ENCODE measurements at places on chromosomes 2 and 18.

- DNase-seq = no peak
These were observed 86.5 kb downstream of the ACKR3 start for GRCh38 chr2:236656166-236656565.

DNA sequence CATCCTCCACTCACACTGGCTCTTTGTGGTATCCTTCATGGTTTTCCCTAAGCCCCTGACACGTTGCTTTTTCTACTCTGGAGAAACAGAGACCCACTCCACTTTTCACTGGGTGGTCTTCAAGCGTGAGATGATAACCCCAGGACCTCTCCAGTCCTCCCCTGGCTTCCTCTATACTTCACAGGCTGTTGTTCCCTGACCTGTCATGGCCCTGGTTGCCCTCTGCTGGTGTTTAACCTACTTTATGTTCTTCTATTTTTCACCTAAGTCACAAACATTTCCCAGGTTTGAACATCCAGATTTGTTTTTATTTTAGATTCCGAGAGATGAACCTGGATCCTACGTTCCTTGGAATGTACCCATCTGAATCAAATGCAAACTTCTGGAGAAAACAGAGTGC lies 84.5 kb downstream of the AOX1 start:
- DNase-seq = peak; percentile 24

DNA sequence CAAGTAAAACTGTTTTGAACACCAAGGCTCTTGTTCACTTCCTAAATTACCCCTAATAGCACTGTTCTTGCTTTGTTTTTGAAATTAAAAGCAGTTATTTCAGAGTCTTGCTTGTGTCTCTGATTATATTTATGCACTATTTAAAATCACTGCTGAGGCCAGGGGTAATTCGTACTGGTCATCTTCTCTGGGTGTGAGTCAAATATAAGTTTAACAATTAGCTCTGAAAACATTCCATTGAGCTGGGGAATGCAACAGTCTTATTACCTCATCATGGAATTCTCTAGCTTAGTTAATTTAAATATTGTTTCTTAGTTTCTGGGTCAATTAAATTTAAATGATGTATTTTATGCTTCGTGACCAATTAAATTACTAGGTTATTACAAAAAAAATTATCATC lies 135.0 kb downstream of the MEIS1 start:
- no peak for DNase-seq

- DNase-seq = no peak
These were observed 37.1 kb downstream of the EXOC6B start for GRCh38 chr2:72788756-72789155.

DNA sequence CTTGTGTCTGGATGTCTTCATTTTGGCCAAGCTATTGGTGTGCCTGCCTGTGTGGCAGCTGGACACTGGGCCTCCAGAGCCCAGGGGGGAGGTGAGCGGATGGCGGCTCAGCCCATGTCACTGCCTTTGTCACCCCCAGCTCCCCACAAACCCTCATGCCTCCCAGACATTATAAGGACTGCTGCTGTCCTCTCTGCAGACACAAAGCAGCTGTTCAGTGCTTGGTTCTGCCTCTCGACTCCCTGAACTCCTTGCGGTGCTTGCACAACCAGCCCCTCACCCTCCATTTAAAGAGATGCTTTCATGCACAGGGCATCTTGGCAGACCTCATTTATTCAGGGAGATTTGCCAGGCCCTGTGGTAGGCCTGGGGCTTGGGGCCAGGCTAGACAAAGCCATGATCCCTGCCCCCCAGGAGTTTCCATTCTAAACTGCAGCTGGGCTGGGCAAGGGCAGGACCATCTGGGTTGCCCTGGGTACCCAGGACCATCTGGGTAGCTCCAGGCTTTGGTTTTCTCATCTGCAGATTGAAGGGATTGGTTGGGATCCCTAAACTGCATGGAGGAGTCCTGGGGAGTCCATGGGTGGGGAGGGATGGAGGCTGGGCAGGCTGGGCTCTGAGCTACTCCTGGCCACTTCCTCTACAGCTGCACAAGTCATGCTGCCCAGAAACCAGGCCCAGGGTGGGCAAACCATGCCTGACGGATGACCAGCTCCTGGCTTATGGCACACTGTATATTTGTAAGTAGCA lies 168.5 kb downstream of the CELF4 start:
- DNase-seq = no peak

GRCh38 chr2:37110306-37111212 lies 26.2 kb downstream of the GPATCH11 start:
- DNase-seq = no peak

GRCh38 chr2:234885118-234885517 lies 66.7 kb upstream of the SH3BP4 start:
- DNase-seq = no peak

- no peak for DNase-seq
These were observed 488.2 kb downstream of the PARD3B start for GRCh38 chr2:205033431-205033830.

DNA sequence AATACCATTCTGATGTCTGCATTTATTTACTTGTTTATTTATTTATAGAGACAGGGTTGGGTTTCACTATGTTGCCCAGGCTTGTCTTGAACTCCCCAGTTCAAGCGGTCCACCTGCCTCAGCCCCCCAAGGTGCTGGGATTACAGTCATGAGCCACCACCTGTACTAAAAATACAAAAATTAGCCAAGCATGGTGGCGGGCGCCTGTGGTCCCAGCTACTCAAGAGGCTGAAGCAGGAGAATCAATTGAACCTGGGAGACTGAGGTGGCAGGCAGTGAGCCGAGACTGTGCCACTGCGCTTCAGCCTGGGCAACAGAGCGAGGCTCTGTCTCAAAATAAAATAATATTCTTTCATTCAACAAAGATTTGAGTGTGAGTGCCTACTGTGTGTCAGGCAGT lies 2.0 kb upstream of the ATP8B1 start:
- no peak for DNase-seq

DNA sequence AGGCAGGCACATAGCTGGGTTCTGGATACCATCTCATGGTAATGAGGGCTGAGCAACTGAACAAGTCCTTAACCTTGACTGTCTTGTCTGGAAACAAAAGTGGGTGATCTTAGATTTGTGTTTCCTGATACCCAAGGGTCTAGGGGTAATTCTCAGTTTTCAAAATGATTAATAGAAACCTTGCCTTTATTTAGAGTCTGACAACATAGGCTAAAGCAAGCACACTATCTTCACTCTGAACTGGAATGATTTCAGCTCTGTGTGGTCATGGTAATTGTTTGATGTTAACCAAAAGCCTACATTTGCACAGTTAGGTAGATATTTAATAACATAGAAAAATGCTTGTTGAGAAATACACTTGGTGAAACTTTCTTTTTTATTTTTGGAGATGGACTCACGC lies 6.8 kb upstream of the LAMA3 start:
- no peak for DNase-seq

DNA sequence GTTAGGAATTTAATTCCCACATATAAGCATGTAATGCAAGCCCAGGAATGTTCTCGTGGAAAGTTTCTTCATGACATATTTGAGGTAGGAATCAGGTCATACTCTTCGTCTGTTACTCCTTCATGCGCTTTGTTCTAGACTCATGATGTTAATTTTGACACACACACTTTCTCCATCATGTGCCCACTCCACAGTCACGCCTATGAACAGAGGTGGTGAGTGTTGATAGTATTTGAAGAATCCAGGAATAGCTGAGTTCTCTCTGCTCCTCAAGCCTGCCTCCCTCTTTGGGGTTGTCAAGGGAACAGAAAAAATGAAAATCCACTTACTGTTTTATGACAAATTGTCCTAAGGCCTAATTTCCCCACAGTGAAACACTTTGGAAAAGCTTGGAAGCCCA lies 117.3 kb upstream of the SERPINE2 start:
- DNase-seq = no peak

- DNase-seq = no peak
These were observed 119.6 kb downstream of the MBP start for GRCh38 chr18:77012806-77013541.

DNA sequence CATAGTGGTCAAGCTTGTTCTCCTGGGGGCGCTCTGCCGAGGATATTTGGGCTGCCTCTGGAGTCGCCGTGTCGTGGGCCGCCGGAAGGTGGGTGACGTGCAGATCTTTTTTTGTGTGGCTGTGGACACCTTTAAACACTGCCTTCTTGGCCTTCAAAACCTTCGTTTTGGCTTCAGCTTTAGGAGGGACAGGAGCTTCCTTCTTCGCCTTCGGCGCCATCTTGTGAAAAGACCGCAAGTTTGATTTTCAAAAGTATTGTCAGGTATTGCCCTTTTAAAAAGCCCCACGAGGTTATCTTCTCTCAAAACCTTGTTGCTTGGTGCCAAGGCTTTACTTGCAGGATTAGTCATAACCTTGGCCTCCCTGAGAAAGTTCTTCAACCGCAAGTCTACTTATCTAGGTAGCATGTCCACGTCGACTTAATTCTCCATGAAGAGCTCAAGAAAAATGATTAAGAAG lies 20.8 kb downstream of the LAMA3 start:
- no peak for DNase-seq

GRCh38 chr2:66845307-66845706 lies 410.4 kb downstream of the MEIS1 start:
- DNase-seq = no peak

DNA sequence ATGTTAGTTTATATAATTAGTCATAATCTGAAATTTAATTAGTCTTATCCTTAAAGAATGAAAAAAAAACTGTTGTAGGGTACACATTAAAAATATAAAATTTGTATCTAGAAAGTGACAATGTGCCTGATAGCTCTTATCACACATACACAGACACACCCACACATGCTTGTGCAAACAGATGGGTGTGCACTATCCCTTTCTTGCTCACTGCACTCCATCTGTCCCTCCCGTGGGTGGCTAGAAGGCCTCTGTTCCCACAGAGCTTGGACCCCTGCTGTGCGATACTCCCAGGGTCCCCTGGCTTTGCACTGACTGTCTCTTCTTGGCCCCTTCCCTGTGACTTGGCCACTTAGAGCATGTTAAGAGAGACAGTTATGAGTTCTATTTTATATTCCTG lies 123.9 kb upstream of the ACKR3 start:
- no peak for DNase-seq

DNA sequence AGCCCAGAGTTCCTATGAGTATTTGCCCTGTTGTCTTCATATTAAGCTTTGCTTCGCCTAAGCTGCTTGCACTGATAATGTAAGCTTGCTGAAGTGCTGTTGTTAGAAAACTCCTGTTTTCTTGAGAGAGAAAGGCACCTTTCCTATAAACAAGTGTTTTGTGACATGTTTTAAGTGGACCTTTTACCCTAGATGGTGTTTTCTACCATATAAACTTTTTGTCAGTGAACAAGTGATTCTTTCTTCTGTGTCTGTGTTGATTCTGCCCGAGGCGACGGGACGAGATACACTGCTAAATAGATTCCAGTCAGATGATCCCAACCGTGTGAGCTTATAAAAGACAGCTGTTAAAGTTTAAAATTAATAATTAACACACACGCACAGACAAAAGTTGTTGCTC lies 24.1 kb downstream of the CABLES1 start:
- no peak for DNase-seq

GRCh38 chr18:49935215-49935614 lies 121.9 kb upstream of the ACAA2 start:
- DNase-seq = no peak

- no peak for DNase-seq
These were observed 63.2 kb upstream of the TMEM17 start for GRCh38 chr2:62568983-62569837.

DNA sequence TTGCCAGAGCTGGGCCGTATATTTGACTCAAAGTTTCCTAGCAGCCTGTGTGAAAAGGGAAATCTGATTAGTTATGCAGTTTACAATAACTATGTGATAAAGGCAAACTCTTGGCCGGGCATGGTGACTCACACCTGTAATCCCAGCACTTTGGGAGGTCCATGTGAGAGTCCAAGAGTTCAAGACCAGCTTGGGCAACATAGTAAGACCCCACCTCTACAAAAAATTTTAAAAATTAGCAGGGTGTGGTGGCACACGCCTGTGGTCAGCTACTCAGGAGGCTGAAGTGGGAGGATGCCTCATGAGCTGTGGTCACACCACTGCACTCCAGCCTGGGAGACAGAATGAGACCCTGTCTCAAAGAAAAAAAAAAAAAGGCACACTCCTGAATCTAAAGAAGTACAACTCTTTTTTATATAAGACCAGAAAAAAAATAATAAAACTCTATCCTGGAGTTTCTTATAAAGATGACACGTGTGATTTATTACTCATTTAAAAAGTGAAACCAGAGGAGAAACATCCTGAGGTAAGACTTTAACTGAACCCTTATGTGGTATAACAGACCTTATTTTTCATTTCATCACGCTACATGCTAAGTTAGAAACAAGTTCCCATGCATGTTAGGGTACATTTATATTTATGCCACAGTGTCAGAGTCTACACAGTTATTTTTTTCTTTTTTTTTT lies 32.6 kb upstream of the KCMF1 start:
- peak; percentile 81 for DNase-seq

DNA sequence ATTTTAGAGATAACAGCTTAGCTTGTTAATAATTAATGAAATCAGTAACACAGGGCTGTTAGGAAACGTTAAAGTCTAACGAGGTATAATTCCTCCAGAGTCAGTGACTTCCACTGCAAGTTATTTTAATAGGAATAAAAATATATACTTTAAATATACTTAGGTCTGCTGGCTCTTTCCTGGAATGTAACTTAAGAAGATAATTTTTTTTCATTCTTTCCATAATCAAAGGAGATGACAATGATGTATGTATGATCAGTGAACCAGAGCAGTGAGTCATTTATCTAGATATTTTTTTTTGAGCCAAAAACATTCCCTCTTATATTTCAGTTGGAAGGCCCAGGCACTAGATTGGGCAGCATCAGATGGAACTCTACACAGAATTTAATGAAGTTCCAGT lies 104.2 kb upstream of the LYPD1 start:
- DNase-seq = no peak

- no peak for DNase-seq
These were observed 94.5 kb downstream of the ZBTB7C start for GRCh38 chr18:48314690-48315089.

DNA sequence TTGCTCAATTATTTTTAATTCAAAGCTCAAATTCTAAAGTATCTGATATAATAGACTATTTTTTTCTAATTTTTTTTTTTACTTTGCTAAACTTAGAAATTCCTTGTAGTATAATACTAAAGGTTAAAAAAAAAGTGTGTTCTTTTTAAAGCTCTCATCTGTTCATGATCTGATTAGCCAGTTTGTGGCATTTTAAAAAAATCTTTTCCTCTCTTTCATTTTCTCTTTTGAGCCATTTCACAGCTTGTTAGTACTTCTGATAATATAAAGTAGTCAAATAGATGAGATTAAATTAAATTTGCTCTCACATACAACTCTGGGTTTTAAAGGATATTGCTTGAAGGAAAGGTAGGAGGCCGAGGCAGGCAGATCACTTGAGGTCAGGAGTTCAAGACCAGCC lies 40.7 kb upstream of the NEMP2 start:
- DNase-seq = peak; percentile 22

DNA sequence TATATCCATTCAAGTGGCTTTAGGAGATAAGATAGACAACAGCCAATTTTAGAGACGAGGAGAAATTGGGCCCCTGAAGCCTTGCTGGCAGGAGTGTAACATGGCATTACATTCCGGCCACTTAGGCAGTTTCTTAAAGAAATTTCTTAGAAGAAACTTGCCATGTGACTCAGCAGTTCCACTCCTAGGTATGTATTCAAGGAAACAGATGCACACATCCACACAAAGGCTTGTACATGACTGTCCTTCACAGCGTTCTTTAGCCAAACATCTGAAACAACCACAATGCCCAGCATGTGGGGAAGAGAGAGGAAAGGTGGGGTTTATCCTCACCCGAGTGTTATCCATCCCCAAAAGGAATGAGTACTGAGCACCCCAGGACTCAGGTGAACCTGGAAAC lies 107.1 kb downstream of the NFATC1 start:
- no peak for DNase-seq

- DNase-seq = no peak
These were observed 414.6 kb downstream of the TMEM182 start for GRCh38 chr2:103176294-103176915.
